ENCODE measurements at places on chromosomes 4 and X.

DNA sequence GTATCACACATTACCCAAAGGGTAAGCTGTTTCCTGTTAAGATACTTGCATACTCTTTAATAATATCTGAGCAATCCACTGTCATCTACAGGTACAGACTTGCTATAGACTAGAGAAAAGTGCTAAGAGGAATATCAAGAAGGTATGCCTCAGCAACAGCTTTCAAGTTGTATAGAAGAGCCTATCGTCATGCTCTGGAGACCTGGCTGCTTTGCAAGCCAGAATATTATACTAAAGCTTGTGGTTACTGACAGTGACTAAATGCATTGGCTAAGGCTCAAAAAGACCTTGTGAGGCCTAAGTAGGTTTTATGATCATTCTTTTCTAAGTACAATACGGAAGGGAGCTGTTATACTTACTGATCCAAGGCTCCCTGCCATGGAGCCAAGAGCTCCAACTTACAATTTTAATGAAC, 11.3 kb downstream of the LAMP2 start:
- DNase-seq, result no peak

DNA sequence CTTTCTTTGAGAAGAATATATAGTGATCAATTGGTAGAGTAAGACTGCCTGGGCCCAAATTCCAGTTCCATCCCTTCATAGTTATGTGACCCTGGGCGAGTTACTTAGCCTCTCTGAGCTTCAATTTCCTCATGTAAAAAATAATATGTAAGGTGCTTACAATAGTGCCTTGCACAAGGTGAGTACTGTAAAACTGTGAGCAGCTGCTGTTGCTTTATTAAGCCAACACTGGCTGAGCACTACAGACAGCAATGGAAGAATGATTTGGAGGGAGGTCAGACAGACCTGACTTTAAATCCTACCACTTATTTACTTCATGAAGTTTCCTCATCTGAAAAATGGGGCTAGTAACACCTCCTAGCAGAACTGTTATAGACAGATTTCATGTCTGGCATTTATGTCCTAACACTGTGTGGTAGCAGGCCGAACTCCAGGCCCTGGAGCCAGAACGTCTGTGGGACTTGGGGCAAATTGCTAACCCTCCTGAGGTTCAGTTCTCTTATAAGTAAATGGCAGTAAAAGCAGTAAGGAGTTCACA, 53.8 kb downstream of the RNF150 start:
- no peak for DNase-seq

DNA sequence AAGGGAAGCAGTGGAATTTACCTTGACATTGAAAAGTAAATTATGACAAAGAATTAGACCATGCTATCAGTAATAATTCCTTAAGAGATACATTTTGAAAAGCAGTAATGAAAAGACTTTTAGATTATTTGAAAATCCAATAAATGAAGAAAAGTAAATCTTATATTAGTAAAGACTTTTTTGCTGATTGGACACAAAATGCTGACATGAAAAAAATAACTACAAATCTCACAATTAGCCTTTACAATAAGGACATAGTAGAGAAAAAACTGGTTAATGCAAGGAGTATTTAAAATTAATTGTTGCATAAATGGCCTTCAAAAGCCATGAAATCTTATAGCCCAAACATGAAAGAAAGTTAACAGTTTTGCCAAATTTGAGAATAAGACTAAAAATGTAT, 446.1 kb upstream of the FAM241A start:
- DNase-seq, result no peak

GRCh38 chr4:181083757-181084361, 1159.3 kb upstream of the TENM3 start:
- DNase-seq, result no peak

GRCh38 chr4:154025110-154025509, 236.2 kb upstream of the SFRP2 start:
- no peak for DNase-seq

DNA sequence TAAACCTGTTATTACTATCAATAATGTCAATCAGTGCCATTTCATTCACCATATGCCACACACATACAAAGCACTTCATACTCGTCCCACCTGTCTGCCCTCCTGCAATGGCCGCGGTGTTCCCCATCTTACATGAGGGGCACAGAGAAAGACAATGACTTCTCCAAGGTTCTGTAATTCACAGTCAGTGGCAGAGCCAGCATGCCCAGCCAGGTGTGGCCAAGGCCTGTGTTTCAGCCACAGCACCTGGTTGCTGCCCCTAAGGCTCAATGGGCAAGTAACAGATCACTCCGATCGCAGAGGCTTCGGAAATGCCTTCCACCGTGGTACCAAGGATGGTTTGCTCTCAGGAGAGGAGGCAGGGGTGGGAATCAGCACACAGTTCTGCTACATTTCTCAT, 10.9 kb downstream of the AFAP1 start:
- DNase-seq, result no peak

GRCh38 chr4:171534391-171534790, 278.8 kb upstream of the GALNTL6 start:
- DNase-seq, result no peak

- DNase-seq, result no peak
These were observed 82.4 kb upstream of the TMEM150C start for GRCh38 chr4:82643994-82644733.

DNA sequence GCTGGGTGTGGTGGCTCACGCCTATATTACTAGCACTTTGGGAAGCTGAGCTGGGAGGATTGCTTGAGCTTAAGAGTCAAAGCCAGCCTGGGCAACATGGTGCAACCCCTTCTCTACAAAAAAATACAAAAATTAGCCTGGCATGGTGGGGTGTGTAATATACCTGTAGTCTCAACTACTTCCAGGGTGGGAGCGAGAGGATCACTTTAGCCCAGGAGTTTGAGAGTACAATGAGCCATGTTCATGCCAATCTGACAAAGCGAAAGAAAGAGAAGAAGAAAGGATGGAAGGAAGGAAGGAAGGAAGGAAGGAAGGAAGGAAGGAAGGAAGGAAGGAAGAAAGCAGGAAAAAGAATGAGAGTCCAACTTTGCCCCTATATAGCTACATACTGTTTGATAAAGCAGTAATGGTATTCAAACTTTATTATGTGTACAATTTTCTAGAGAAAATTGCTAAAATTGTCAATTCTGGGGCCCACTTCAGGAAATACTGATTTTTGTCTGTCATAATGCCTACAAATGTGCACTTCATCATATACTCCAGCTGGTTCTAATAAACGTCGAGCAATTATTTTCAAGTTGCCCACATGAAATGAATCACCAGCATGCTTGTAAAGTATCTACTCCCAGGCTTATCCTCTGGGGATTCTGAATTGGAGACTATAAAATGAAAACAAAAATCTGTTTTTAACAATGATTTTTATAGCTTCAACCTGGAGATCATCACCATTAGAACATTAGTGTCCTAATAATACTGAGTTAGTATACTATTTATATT, 132.3 kb downstream of the NDST4 start:
- no peak for DNase-seq

- no peak for DNase-seq
These were observed 205.9 kb upstream of the GALNT7 start for GRCh38 chr4:172962564-172963353.

GRCh38 chrX:53233536-53233935, 8.5 kb upstream of the KDM5C start:
- DNase-seq, result no peak

GRCh38 chrX:133959972-133960371, 25.4 kb downstream of the GPC3 start:
- DNase-seq, result no peak

GRCh38 chr4:140070366-140070765, 83.6 kb downstream of the MAML3 start:
- no peak for DNase-seq

DNA sequence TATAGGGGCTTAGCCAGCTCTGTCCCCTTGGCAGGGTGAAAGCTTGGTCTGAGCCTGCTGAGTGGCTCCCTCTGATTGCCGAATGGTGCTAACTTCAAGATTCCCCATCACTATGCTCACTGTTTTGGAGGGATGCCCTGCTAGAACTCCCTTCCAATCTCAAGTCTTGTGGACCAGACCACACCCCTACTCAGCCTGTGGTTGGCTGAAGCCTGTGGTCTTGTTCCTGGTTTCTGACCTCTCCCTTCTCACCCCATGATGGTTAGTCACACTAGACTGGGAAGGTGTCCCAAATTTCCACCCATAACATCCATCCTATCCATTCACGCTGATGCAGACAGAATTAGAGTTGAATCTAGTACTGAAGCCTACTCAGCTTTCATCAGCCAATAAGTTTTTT, 184.7 kb upstream of the NDP start:
- DNase-seq, result no peak

GRCh38 chr4:38662522-38663089, 1.4 kb upstream of the KLF3 start:
- DNase-seq, result no peak

DNA sequence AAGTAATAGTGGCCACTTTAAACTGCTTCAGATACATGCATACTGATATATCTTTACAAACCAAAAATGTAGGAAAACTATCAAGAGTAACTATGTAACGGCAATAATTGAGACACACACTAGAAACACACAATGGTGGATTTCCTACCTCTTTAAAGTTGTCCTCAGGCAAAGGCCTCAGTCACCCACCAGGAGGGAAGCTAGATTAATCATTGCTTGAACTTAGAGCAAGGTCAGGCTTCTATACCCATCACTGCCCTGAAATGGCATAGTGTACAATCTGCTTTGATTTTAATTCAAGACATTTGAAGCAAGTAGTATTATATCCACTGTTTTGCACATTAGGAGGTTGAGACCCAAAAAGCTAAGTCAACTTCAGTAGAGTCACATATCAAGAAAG, 110.9 kb downstream of the AREG start:
- DNase-seq, result no peak

Measured in glutamatergic neuron (in vitro differentiated cells).